ENCODE measurements at places on chromosomes 11 and 22. TPM values are rescaled to one million over a fixed set of nuclear protein-coding genes. Genes with fewer than 3 reads are reported as not detected.

DNA sequence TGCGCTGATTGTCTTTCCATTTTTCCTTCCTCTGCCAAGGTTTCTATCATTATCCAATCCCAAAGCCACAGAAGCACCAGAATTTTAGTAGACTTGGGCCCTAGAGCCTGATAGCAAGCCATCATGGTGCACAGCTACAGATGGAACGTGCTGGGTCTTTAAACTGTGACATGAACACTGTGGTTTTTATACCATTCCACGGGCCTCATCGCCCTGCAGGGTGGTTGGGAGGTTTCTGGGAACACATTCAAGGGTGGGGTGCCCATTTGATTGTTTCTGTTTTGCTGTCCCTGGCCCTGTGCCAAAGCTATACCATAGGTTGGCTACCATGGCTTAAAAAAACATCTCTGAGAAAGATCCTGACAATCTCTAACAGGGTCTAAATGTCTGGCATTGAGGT lies 151.9 kb downstream of the CACNA1I start:
- no peak for DNase-seq

GRCh38 chr11:8828580-8829361 lies 82.2 kb upstream of the AKIP1 start:
- DNase-seq, result no peak

DNA sequence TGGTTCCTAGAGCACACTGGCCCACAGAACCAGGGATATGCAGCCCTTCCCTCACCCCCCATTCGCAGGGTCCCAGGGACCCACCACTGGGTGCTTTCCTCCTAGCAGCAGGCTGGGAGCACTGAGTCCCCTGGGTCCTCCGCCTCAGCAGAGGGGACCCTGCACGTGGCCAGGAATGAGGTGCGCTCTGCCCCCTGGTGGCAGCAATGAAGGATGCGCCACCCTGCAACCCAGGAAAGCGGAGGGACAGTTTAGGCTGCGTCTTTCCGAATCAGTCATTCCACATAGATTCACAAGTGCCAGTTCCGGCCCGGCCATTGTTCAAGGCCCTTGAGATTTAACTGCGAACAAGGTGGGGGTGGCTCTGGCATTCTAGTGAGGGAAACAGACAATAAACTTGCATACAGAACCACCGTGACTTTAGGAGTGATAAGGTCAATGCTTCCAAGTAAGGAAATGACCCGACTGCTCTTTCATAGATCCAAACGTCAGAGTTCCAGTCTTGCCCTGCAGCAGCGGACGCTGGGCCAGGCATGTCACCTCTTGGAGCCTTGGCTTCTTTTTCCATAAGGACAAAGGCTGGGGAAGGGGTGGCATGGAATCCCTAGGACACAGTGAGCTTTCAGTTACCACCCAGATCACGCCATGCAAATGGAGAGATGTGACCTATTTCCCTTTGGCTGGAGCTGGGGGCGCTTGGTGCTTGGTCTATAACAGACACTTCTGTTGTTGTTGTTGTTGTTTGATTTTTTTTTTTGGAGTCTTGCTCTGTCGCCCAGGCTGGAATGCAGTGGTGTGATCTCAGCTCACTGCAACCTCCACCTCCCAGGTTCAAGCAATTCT lies 7.7 kb downstream of the RIN1 start:
- DNase-seq, result peak; percentile 55

- peak; percentile 65 for DNase-seq
Measured at GRCh38 chr11:57792870-57793269, 31.3 kb downstream of the CTNND1 start.

The USP2 gene
- total RNA-seq, result 0.26 TPM

The MRGPRE gene
- not detected for total RNA-seq

DNA sequence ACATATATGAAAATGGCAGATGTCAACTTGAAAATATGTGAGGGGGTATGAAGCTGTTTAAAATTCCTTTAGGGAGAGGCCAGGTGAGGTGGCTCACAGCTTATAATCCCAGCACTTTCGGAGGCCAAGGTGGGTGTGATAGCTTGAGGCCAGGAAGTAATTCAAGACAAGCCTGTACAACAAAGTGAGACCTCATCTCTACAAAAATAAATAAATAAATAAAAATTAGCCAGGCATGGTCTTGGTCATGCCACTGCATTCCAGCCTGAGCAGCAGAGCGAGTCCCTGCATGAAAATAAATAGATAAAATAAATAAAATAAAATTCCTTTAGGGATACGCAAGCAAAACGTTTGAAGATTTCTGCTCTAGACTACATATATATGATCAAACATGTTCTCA lies 38.1 kb upstream of the FAM181B start:
- DNase-seq, result peak; percentile 94

DNA sequence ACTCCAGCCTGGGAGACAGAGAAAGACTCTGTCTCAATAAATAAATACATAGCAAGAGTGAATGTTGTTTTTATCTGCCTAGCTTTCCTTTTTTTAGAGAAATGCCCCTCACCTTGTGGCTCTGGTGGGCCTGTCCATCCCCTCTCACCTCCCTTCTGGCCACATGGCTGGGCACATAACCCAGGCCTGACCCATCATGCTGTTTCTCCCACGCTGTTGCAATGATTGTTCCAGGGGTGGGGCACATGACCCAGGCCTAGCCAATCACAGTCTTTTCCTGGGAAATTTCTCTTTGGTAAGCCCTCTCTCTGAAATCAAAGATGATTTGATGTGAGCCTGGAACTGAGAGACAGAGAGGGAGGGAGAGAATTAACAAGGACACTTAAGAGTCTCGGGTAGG lies 5.5 kb upstream of the CYTH4 start:
- DNase-seq, result peak; percentile 13

The ZW10 gene
- 19.6 TPM for total RNA-seq

DNA sequence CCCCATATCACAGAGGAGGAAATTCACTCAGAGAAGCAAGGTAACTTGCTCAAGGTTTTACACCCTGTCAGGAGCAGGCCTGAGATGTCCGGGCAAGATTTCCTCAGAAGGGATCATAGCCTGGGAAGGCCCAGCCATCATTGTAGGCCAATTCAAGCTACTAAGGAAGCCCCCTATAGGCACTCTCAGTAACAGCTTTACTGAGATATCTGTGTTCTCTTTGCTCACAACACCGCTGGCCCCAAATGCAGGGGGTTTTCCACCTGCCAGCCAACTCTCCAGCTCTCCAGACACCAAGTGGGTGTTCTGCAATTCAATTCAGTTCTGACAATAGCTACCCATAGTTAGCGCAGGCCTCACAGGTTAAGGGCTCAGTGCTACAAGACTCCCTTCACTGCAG lies 84.0 kb downstream of the SLC36A4 start:
- no peak for DNase-seq

- no peak for DNase-seq
Measured at GRCh38 chr11:26204101-26204500, 127.8 kb upstream of the ANO3 start.

DNA sequence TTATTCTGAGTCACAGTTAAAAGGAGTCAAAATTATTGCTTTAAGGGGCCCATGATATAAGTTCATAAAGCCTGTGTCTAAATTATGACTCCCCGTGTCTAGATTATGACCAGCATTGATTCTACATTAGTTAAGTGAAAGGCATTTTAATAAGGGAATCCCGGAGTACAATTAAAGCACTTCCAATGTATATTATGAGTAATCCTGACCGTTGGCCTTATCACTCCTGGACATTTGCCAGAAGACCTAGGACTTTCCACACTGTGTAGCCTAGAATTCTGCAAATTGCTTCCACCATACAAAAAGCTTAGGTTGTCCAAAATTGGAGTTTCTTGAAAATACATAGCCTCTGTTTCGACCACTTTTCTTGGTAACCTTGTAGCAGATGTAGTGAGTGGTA lies 1292.6 kb downstream of the LRRC4C start:
- DNase-seq, result no peak

The PDGFB gene
- total RNA-seq, result 1.1 TPM

GRCh38 chr11:100632941-100633452 lies 54.1 kb upstream of the ARHGAP42 start:
- DNase-seq, result peak; percentile 8

The IL17REL gene
- not detected for total RNA-seq

Measured in bronchial epithelial cell (primary cell).